Activated T-helper 1 cell treated with anti-CD3 and anti-CD28 coated beads, Interleukin-12 subunit alpha, Interleukin-12 subunit beta, Interleukin-2, Interleukin-4 antibody, amounts not matched to agents 30 ng/mL and 10 ng/mL and 1 ng/mL, durations not matched to agents 14 hours and 24 hours and 36 hours (primary cell): ENCODE measurements at places on chromosomes 11 and 22. TPM values are rescaled to one million over a fixed set of nuclear protein-coding genes. Genes with fewer than 3 reads are reported as not detected.

GRCh38 chr11:86120807-86121206 is 51.9 kb upstream of the PICALM start:
- H3K4me3 ChIP-seq = no peak overlapping the region
- peaks cover 49% of the 10 kb centered on the region for H3K4me1 ChIP-seq
- no peaks in the 10 kb centered on the region for H3K27me3 ChIP-seq
- H3K27ac ChIP-seq = no peak overlapping the region

GRCh38 chr11:45945397-45945999 is 23.0 kb downstream of the LARGE2 start:
- no peak overlapping the region for H3K27ac ChIP-seq
- no peak overlapping the region for H3K4me3 ChIP-seq
- H3K36me3 ChIP-seq = peaks cover 23% of the 10 kb centered on the region

GRCh38 chr11:77092382-77092781 is 10.3 kb upstream of the OMP start:
- peaks cover 8% of the 10 kb centered on the region for H3K4me1 ChIP-seq
- no peak overlapping the region for H3K27ac ChIP-seq
- H3K4me3 ChIP-seq = no peak overlapping the region
- H3K36me3 ChIP-seq = no peaks in the 10 kb centered on the region

- no peaks in the 10 kb centered on the region for H3K4me1 ChIP-seq
- DNase-seq = no peak
- H3K27ac ChIP-seq = no peak overlapping the region
Observed at GRCh38 chr11:120197251-120197891, 13.5 kb upstream of the OAF start.

DNA sequence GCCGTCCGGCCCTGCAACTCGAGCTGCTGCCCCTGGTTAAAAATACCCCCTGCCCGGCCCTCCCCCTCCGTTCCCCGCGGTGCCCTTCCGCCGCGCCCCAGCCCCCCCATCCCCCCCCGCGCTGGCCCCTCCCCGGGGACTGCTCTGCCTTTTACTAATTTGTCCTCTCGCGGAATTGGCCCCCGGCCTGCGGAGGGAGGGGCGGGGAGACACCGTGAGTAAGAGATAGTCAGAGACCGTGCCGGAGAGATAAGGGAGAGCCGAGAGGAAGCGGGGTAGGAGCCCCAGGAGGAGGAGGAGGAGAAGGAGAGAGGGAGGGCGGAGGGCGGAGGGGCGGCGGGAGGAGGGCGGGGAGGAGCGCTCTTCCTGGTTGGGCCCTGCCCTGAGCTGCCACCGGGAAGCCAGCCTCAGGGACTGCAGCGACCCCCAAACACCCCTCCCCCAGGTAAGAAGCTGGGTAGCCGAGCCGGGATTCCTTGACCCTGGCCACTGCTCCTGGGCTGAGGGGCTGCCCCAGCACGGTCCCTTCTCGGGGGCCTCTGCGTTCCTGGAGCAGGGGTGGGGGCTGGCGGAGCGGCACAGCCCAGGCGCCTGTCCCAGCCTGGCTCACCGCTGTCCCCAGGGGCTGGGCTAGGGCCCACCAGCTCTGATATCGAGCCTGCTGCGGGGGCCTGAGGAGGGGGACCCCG is at the start of gene CAPN1:
CAPN1 (plus strand) TSS at position 360 of the 689 bp plus-strand sequence. CDS start 774 bp downstream, outside the sequence.
- peaks cover 6% of the 10 kb centered on the region for H3K36me3 ChIP-seq
- peaks cover 19% of the 10 kb centered on the region for H3K27me3 ChIP-seq
- DNase-seq = peak; percentile 70
- peak within 1 kb of the TSS; percentile 96 for H3K4me3 ChIP-seq
- peak within 1 kb of the TSS; percentile 92 for H3K27ac ChIP-seq

DNA sequence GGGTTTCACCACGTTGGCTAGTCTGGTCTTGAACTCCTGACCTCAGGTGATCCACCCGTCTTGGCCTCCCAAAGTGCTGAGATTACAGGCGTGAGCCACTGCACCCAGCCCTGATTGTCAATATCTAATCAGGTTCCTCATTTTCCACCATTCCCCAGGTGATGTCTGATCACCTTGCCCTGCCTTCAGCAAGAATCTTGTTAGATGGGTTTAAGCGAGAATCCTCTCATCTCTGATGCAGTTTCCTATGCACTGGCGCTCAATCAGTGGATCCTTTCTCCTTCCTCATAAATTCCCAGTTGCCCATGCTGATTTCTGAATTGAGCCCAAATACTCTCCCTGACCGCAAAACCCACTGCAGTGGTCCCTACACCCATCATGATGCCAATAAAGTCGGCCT is 664 bp upstream of the ZC3H7B start:
- H3K27ac ChIP-seq = peak overlapping the region; percentile 82
- H3K36me3 ChIP-seq = peaks cover 11% of the 10 kb centered on the region
- no peak for DNase-seq
- peaks cover 32% of the 10 kb centered on the region for H3K4me1 ChIP-seq
- H3K27me3 ChIP-seq = no peaks in the 10 kb centered on the region

- peaks cover 50% of the 10 kb centered on the region for H3K27me3 ChIP-seq
- H3K27ac ChIP-seq = peak overlapping the region; percentile 23
- no peak for DNase-seq
- peaks cover 29% of the 10 kb centered on the region for H3K4me1 ChIP-seq
Observed at GRCh38 chr11:57476047-57476756, 15.9 kb downstream of the RTN4RL2 start.

DNA sequence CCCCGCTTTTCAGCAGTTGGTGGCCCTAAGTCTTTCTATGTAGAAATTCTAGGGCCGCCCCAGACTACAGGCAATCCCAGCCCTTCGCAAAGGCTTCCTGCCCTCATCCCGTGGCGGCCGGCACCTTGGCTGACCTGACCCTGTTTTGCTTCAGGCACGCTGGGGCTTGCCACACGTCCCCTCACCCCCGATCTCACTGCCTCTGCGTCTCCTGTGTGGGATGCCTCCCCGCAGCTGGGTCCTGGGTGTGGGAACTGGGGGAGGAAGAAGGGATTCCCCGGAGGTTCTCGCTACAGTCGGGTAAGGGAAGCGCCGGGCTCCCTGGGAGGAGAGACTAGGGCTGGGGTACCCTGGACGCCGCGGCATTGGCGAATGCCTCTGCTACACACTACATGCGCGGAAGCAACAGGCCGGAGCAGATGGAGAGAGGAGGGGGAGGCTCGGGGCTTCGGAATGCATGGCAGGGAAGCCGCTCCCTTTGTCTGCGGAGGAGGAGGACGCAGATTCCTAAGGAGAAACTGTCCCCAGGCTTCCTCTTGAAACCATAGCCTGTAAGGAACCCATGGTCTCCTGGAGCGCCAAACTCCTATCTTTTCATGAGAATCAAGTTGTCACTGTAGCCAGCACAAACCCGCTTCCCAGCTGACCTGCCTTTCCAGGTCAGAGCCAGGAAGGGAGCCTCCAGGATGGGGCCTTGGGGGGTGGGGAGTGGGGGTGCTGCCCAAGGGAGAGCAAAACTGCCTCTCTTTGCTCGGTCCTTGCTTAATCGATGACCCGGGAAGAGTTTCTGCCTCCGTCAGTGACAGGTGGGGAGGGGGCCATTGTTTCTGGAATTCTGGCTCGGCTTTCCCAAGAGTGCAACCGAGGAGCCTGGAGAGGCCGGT is 1.4 kb downstream of the DTX4 start:
- H3K4me1 ChIP-seq = peaks cover 8% of the 10 kb centered on the region
- H3K36me3 ChIP-seq = no peaks in the 10 kb centered on the region

GRCh38 chr11:47329987-47330931 is 22.2 kb downstream of the MYBPC3 start:
- no peaks in the 10 kb centered on the region for H3K4me1 ChIP-seq
- no peaks in the 10 kb centered on the region for H3K27me3 ChIP-seq
- no peak overlapping the region for H3K4me3 ChIP-seq
- no peak for DNase-seq
- H3K27ac ChIP-seq = no peak overlapping the region
- H3K36me3 ChIP-seq = peaks cover 17% of the 10 kb centered on the region

GRCh38 chr11:123742031-123742723 is 717 bp upstream of the ZNF202 start:
- peaks cover 9% of the 10 kb centered on the region for H3K27me3 ChIP-seq
- DNase-seq = no peak
- peak overlapping the region; percentile 93 for H3K27ac ChIP-seq
- peak overlapping the region; percentile 96 for H3K4me3 ChIP-seq
- peaks cover 35% of the 10 kb centered on the region for H3K4me1 ChIP-seq

DNA sequence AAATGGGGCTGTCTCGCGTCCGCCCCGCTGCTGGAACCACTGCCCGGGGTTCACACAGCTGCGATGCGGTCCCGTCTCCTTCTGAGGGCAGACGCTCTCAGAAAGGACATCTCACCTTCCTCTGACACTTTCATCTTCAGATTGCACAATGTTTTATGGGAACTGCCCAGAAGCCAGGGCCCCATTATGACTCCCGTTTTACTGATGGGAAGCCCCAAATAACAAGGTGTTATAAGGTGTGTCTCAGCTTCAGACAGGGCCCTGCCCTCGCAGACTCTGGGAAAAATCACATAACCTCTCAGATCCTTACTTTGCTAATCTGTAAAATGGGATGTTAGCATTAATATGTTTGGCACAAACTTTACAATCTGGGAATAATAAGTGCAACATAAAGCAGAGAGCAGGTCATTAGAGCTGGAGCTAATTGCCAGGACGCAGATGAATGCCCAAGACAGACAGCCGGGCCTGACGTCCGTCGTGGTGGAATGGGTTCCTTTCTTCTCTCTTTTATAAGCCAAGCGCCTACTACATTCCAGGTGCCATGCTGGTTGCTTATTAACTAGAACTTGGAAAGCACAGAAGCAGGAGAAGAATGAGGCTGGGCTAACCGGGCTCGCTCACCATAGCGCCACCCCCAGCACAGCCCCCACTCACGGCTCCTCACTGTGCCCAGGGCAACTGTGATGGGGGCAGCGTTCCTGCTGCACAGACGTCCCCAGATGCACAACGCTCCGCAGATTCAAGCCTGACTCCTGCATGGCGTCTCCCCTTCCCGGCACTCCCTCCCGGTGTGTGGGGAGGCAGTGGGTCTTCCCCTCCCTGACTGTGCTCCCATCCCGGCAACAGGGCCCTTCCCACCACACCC is 43.8 kb downstream of the TRMU start:
- H3K4me3 ChIP-seq = no peak overlapping the region
- DNase-seq = no peak
- no peak overlapping the region for H3K27ac ChIP-seq
- H3K4me1 ChIP-seq = peaks cover 1% of the 10 kb centered on the region
- H3K27me3 ChIP-seq = peaks cover 3% of the 10 kb centered on the region
- no peaks in the 10 kb centered on the region for H3K36me3 ChIP-seq

DNA sequence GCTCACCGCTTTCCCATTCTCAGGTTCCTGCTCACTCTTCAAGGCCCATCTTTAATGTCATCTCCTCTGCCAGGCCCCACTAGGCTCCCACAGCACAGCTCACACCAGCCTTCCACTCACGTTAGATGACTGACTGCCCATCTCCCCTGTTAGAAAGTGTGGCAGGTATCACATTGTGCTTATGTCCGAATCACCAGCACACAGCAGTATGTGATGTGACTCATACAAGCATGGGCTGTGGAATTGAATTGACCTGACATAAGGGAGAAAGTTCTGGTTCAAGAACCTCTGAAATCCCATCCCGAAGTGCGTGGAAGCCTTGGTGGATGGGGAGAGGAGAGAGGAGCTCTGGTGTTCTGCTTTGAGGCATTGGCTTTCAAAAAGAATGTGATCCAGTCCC is 6.5 kb downstream of the VSTM5 start:
- no peaks in the 10 kb centered on the region for H3K36me3 ChIP-seq
- H3K27ac ChIP-seq = no peak overlapping the region
- no peak overlapping the region for H3K4me3 ChIP-seq
- H3K27me3 ChIP-seq = peaks cover 8% of the 10 kb centered on the region

DNA sequence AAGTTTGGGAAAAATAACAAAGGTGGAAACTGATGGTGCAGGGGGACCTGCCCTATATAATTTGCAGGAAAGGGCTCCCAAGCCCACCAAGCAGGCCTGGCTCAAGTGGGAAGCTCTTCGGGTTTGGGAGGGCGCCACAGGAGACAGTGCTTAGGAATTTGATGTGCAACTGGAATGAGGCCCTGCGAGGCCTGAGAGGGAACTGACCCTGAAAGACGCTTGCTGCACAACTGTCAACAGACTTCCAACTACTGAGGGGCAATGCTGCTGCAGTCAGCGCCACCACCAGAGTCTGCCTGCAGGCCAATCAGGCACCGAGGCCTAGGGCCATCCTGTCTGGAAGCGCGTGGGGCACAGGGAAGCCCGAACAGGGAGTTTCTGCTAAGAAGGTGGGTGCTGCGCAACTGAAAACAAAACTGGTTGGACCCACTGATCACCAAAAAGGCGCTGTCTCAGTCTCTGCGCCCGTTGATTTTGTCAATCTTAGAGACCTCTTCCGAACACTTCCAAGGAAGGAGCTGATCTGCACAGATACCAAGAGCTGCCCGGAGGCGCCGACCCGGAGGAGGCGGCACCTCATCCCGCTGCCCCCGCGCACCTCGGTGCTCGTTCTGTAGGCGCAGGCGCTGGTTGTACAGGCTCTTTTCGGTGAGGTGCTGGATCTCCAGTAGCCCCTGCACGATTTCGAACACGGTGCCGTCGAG is 667 bp downstream of the DGCR6L start:
- H3K27ac ChIP-seq = peak overlapping the region; percentile 63
- no peak for DNase-seq
- H3K27me3 ChIP-seq = no peaks in the 10 kb centered on the region

- no peak for DNase-seq
- H3K27ac ChIP-seq = no peak overlapping the region
- no peaks in the 10 kb centered on the region for H3K36me3 ChIP-seq
- H3K27me3 ChIP-seq = peaks cover 2% of the 10 kb centered on the region
- H3K4me3 ChIP-seq = no peak overlapping the region
Observed at GRCh38 chr22:45547731-45548130, 45.0 kb downstream of the FBLN1 start.

Gene C11orf16
- not detected in 2 replicates for total RNA-seq

Gene TMPRSS6
- total RNA-seq = 2.3 and 3.3 TPM in 2 replicates

Gene YPEL4
- 0.26 and 0.39 TPM in 2 replicates for total RNA-seq

Gene OR4A16
- total RNA-seq = not detected in 2 replicates

Gene NXPE4
- not detected in 2 replicates for total RNA-seq

Gene RASL10A
- 0.15 and 0.65 TPM in 2 replicates for total RNA-seq

Gene OR6X1
- not detected in 2 replicates for total RNA-seq

Gene BCO2
- 0.49 and 1.6 TPM in 2 replicates for total RNA-seq

Gene OR51B5
- total RNA-seq = not detected in 2 replicates

Gene TEX54
- total RNA-seq = 1.2 and 1.3 TPM in 2 replicates

Gene DPAGT1
- 81.8 and 84.4 TPM in 2 replicates for total RNA-seq
